Caudate nucleus (tissue), 63 donors: ENCODE measurements at places on chromosomes 16 and 17.

- no peak for DNase-seq
These were observed 35.3 kb downstream of the NPLOC4 start for GRCh38 chr17:81601525-81602120.

GRCh38 chr17:8038954-8039610 is at the start of gene ALOX15B:
Gene ALOX15B (plus strand): TSS chr17:8039059. CDS start chr17:8039156, 97 bp downstream.
- DNase-seq = no peak

DNA sequence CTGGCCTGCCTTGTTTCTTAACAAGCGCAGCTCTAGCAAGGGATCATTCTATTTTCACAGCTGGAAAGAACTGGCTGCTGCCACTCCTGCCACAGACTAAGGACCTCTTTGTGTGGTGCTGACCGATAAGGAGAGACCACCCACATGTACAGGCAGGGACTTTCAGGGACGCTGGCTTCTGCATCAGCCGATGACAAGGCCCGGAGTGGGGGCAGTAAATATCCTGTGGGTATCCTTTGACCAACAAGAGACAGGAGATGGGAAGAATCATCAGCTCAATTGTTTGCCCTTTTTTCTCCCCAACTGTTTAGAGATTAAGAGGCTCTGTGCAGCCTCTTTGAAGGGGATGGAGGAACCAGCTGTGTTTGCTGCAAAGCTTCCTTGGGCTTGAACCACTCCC is 9.2 kb upstream of the ITPRIPL2 start:
- DNase-seq = no peak

DNA sequence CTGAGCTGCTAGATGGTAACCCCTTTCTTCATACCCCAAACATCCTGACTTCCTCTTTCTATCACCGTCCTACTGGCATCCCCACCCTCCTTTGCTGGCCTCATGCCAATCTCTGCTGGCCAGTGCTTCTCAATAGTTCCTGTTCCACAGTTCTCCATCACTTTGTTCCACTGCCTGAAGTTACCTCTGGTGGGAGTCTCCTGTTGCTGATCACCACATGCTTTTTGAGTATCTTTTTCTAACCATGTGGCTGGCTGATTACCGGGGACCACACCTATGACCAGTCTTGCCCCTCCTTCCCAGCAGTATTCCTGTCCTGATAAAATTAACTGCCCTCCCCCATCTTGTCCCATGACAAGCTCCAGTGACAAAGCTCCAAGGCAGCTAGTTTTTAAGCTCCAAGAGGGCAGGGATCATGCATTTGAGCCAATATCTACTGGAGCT is 380.4 kb upstream of the CCL2 start:
- no peak for DNase-seq

GRCh38 chr17:82970067-82970466 is 109.3 kb upstream of the METRNL start:
- no peak for DNase-seq

- no peak for DNase-seq
These were observed 8.9 kb downstream of the CBX4 start for GRCh38 chr17:79830303-79830702.

GRCh38 chr17:12977008-12977751 is 40.6 kb downstream of the ELAC2 start:
- no peak for DNase-seq

- peak; percentile 84 for DNase-seq
These were observed 224.0 kb upstream of the TNRC6C start for GRCh38 chr17:77734371-77735080.

DNA sequence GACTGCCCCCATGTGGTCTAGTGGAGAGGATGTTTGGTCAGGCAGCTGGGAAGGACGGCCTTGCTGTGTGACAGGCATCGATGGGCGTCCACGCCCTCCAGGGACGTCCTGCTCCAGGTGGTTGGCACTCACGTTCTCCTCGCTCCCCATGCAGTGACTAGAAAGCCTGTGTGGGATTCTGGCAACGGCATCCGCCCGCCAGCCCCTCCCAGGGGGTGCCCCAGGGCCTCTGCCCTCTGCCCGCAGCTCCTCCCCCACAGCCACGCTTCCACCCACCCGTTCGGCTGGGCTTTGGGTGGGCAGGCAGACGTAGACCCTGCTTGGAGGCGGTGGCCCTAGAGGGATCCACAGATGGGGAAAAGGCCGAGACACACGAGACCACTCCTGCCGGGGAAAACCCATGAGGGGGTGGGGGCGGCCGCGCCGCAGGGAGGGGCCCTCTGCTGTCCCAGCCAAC is 4.7 kb upstream of the IL17C start:
- no peak for DNase-seq

DNA sequence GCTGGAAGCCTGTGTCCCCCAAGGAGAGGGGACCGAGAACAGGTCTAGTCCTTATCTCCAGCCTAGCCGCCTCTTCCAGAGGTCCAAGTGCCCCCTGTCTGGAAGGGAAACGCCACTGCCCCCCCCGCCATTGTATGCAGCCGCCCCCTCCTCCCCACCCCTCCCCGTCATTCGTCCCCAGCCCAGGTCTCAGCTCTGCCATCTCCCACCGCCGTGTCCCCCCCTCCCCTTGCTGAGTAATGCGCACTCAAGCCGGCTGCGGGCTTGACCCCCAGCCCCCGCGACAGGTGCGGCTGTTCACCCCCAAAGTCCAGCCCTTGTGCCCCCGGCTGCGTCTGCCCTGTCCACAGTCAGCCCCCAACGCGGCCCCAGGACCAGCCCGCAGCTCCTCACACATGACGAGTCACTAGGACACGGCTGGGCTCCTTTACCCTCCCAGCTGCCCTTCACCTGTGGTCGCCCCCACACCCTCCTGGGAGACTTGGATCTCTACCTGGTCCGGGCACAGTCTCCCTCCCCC is 622 bp downstream of the GPRC5B start:
- no peak for DNase-seq

GRCh38 chr16:75032655-75033054 is 33.8 kb downstream of the ZNRF1 start:
- no peak for DNase-seq

- DNase-seq = no peak
These were observed 240.1 kb downstream of the UTP18 start for GRCh38 chr17:51500454-51500853.

DNA sequence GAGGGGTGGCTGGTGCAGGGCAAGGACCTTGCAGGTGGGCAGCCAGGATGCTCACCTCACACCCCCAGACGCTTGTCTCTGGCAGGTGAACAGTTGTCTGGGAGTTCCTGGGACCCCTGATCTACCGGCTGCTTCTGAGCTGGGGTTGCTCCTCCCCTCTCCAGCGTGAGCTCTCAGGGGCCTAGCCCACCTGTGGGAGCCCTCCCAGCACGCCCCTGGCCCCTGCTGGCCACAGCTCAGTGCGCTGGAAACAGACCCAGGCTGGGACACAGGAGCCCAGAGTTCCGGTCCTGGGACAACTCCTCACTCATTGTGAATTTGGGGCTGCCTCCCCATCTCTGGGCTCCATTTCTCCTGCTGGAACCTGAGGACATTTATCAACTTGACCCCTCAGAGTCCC is 30.3 kb downstream of the ARHGAP23 start:
- DNase-seq = no peak

GRCh38 chr17:67503184-67503583 is 126.1 kb downstream of the PITPNC1 start:
- DNase-seq = no peak

DNA sequence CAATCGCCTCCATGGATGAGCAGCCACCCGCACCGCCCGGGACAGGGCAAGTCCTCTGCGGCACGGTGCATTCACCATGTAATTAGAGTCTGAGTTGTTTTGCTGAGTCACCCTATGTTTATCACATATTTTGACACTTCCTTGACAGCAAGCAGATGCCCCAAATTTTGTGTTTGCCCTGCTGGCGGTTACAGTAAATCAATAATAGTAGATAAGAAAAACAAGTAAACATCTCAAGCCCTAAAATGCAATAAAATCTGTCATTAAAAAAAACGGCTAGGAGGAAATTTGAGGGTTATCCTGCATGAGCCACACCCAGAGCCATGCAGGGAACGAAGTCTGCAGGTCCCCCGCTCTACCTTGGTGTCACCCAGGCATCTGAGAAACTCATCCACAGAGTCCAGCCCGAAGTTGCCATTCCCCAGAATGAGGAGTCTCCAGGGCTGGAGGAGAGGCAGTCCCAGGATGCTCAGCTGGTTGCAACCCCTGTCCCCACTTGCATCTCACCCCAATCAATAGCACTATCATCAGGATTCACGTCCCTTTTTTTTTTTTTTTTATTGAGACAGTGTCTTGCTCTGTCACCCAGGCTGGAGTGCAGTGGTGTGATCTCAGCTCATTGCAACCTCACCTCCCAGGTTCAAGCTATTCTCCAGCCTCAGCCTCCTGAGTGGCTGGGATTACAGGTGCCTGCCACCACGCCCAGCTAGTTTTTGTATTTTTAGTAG is 16.5 kb upstream of the ST6GALNAC1 start:
- no peak for DNase-seq

DNA sequence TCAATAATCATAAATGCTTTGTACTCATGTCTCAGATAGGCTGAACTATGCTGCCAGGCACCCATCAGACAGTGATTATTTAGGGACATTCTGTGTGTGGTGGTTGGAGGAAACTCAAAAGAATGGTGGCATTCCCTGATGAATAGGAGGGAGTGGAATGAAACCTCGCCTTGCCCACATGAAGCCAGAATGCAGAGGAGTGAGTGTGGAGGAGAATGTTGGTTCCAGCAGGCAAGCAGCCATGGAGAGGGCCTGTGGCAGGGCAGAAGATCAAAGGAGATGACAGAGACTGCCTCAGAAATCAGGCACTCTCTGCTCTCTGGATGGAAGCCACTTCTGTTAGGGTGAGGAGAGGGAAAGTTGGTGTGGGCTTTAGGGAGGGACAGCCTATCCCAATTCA is 22.5 kb downstream of the KCTD19 start:
- DNase-seq = no peak

DNA sequence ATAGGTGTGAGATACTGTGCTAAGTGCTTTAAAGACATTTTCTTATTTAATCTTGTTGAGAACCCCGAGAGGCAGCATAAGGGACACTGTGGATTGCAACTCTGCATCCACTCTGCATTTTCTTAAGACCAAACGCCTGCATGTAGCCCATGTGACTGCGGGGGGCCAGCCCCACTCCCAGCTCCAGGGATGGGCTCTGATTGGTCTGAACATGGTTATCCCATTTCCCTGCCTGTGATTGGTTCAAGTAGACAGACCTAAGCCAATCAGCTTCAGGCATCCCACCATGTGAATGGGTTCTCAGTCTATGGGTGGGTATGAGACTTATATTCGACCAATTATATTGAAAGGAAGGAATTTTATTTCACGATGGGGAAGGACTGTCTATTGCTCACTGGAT is 33.2 kb upstream of the USP7 start:
- no peak for DNase-seq

- no peak for DNase-seq
These were observed 16.4 kb upstream of the MARCHF10 start for GRCh38 chr17:62824290-62825131.

DNA sequence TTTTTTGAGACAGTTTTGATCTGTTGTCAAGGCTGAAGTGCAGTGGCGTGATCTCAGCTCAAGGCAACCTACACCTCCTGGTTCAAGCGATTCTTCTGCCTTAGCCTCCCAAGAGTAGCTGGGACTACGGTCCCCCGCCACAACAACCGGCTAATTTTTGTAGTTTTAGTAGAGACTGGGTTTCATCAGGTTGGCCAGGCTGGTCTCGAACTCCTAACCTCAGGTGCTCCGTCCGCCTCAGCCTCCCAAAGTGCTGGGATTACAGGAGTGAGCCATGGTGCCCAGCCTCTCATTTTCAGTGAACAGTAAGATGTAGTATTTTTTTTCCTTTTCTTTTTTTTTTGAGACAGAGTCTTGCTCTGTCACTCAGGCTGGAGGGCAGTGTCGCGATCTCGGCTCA is 7.8 kb downstream of the SUMO2 start:
- no peak for DNase-seq

- DNase-seq = no peak
These were observed 5.5 kb upstream of the SLC7A5 start for GRCh38 chr16:87874639-87875427.

- DNase-seq = no peak
These were observed 95.8 kb downstream of the TBC1D16 start for GRCh38 chr17:79939755-79940458.

- DNase-seq = no peak
These were observed 56.6 kb upstream of the GSE1 start for GRCh38 chr16:85556456-85557082.

DNA sequence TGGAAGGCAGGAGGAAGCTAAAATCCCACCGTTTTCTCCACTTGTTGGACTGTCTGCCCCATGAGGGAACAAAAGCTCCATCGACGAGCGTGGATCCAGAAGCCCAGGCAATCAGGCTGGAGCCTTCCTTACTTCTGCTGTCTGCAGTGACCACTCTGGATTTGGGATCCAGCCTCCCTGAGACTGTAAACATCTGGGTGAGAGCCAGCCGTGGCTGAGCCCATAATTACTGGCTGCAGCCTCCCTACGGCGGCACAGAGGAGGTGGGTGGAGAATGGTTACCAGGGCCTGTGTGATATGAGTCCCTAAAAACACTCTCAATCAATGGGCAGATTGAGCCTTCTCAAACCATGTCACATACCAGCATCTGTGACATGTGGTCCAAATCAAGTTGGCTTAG is 158.2 kb downstream of the FOXL1 start:
- DNase-seq = no peak

DNA sequence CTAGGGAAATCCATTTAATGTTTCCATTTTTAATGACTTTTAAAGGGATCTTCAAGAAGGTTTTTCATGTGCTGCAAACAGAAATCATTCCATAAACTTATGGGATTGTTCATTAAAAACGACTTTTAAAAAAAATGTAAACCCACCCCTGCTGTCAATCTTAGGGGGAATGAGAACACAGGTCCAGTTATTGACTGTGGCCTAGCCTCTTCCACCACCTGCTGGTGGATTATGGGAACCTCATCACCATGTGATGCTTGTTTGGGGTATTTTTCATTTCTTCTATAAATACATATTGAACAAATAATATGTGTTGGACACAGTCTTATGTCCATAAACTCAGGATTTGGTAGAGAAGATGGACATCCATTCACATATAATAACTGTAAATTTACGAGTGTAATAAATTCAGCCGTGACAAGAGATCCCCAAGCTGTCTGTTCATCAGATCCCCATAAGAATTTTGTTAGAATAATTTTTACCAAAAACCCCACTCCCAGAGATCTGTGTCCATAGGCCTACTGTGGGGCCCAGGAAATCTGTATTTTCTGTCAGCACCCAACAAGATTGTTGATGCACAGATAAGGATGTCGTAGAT is 42.0 kb upstream of the TMC5 start:
- DNase-seq = no peak
